CD4-positive, alpha-beta memory T cell (primary cell): ENCODE measurements at places on chromosomes 4 and X.

- peak; percentile 68 for DNase-seq
These were observed 921 bp upstream of the SETD7 start for GRCh38 chr4:139556724-139557555.

- no peak for DNase-seq
These were observed 189.7 kb downstream of the TSPAN5 start for GRCh38 chr4:98468709-98469108.

- no peak for DNase-seq
These were observed 41.8 kb downstream of the BRCC3 start for GRCh38 chrX:155113097-155113496.

DNA sequence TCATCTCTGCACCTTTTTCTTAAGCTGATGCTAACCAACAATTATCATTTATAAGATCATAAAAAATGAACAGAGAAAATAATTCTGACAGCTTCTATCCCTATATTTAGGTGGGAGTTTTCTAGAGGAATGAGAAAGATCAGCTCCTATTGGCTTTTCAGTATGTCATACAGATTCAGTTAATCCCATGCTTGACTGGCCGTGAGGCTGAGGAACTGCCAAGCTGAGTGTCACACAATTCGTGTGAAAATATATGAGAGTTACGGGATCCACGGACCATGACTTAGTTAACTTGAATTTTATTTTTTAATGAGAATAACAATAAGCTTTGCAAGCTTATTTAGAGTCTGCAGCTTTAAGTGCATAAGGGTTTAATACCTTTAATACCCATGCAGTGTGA is 37.5 kb downstream of the PHEX start:
- no peak for DNase-seq

- no peak for DNase-seq
These were observed 39.5 kb downstream of the PCYT1B start for GRCh38 chrX:24607616-24608015.

DNA sequence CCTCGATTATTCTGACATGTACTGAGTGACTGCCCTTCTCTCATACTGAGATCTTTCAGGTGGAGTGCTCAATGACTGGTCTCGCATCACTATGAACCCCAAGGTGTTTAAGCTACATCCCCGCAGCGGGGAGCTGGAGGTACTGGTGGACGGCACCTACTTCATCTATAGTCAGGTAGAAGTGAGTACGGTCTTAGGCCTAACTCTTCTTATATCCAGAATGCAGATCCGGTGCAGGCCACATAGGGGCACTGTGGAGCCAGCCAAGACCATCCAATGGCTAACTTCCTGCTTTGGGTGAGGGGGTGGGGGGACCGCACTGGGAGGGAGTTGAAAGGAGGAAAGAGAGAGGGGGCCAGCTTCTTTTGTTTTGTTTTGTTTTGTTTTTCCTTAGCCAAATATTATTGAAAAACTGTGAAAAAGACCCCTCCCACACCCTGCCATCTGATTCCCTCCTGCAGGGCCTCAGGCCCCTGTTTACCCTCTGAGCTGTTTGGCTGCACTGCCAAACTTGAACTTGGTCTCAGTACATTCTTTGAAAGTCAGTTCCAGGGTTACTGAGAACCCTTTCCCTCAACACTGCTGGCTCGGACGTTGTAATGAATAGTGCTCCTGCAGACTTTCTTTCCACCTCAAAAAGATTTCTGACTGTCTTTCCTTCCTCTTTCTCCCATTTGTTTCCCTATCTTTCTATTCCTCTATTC is 16.2 kb downstream of the AWAT2 start:
- no peak for DNase-seq

DNA sequence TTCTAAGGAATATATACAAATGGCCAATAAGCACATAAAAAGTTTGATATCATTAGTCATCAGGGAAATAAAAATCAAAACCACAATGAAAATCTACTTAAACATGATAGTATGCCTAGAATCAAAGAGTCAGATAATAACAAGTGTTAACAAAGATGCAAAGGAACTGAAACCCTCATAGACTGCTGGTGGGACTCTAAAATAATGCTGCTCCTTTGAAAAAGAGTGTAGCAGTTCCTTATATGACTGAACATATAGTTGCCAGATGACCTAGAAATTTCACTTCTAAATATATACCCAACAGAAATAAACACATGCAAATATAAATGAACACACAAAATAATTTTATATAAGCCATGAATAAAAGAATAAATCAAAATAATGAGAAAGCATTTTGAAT is 205.1 kb upstream of the CTSO start:
- no peak for DNase-seq

GRCh38 chr4:7787067-7787466 is 152.6 kb downstream of the AFAP1 start:
- DNase-seq = no peak
